ENCODE measurements at places on chromosomes 3 and 15. TPM values are rescaled to one million over a fixed set of nuclear protein-coding genes. Genes with fewer than 3 reads are reported as not detected.

- H3K4me1 ChIP-seq: peaks cover 2% of the 10 kb centered on the region
- no peak for DNase-seq
- peak overlapping the region; percentile 74 for H3K4me3 ChIP-seq
- no peak overlapping the region for H3K27ac ChIP-seq
- no peaks in the 10 kb centered on the region for H3K27me3 ChIP-seq
Observed at GRCh38 chr3:172476347-172476746, 28.1 kb upstream of the GHSR start.

GRCh38 chr3:122021811-122022401 is at the start of gene ILDR1:
Gene ILDR1, minus strand, starts transcription at chr3:122022247. Its CDS starts 170 bp downstream, at chr3:122022077.
- H3K27me3 ChIP-seq: peaks cover 11% of the 10 kb centered on the region
- H3K36me3 ChIP-seq: no peaks in the 10 kb centered on the region
- H3K27ac ChIP-seq: no peak within 1 kb of the TSS
- H3K4me3 ChIP-seq: no peak within 1 kb of the TSS

GRCh38 chr3:186511245-186511644 is 32.9 kb downstream of the CRYGS start:
- no peaks in the 10 kb centered on the region for H3K4me1 ChIP-seq
- no peak overlapping the region for H3K4me3 ChIP-seq
- no peaks in the 10 kb centered on the region for H3K36me3 ChIP-seq
- no peak overlapping the region for H3K27ac ChIP-seq
- peaks cover 26% of the 10 kb centered on the region for H3K27me3 ChIP-seq
- DNase-seq: no peak

DNA sequence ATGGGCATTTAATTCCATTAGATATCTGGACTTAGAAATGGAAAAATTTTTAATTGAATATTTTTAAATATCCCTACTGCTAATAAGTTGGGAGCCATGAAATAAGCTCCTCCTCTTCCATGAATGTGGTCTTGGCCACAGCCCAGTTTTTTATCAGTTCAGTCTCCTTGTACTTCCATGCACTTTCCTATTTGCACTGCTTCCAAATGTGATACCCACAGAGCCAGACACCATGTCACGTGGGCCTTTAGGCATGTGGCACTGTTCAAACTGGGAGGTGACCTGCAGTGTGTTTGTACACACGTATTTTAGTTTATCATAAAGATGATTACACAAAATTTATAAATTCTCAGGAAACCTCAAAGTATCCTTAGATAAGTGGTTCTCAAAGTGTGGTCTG is 80.1 kb upstream of the DGKG start:
- no peaks in the 10 kb centered on the region for H3K4me1 ChIP-seq
- H3K4me3 ChIP-seq: no peak overlapping the region
- H3K27me3 ChIP-seq: peaks cover 15% of the 10 kb centered on the region
- no peak for DNase-seq
- H3K36me3 ChIP-seq: no peaks in the 10 kb centered on the region
- no peak overlapping the region for H3K27ac ChIP-seq

DNA sequence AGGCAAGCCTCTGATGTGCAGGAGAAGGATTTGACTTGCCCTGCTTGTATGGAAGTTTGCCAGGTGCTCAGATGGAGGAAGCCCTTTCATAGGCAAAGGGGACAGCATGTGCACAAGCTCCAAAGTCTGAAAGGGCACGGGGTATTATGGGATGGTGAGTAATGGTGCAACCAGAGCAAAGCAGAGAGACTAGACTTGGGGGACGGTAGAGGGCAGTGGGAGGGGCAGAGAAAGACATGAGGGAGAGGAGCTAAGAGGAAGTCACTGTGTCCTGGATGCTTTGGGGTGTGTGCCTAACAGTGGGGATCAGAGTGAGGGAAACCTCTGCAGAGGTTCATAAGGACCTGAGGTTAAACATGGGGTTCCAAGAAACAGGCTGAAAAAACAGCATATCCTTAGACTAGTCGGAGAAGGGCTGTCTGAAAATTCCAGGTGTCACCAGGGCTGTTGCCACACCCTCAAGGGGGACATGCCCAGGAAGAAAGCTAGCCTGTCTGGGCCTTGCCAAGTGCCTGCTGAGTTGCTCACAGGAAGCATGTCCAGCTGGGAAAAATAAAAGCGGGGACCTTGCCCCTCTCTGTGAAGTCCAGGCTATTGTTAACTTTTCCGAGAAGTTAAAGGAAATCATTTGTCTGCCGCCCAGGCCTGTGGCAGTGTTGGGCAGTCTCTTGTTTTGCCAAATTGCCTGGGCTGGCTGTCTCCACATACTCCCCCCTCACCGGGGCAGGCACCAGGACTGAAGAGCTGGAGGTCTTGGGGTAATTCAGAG is 47.1 kb downstream of the HRH1 start:
- H3K27me3 ChIP-seq: no peaks in the 10 kb centered on the region
- H3K4me1 ChIP-seq: peaks cover 19% of the 10 kb centered on the region
- H3K27ac ChIP-seq: peak overlapping the region; percentile 31
- H3K36me3 ChIP-seq: peaks cover 7% of the 10 kb centered on the region
- no peak overlapping the region for H3K4me3 ChIP-seq

DNA sequence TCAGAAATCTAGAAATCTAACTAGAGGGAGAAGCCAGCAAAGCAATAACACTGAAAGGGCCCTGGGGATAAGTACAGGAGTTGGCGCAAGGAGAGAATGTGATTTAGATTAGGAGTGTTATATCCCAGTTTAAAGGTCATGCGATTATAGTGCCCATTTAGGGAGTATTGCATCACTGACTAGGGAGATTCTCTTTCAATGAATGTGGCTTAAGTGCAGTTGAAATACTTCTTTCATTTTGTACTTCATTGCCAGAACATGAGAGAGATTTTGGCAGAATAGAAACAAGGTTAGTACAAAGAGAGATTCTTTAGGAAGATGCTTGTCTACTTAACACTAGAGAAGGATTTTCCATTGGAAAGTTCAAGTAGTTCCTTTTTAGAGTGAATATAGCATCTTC is 13.9 kb downstream of the ROBO2 start:
- H3K4me3 ChIP-seq: no peak overlapping the region
- no peaks in the 10 kb centered on the region for H3K36me3 ChIP-seq
- H3K27ac ChIP-seq: no peak overlapping the region
- DNase-seq: no peak
- no peaks in the 10 kb centered on the region for H3K4me1 ChIP-seq

The CCDC39 gene
- not detected for total RNA-seq

- H3K27ac ChIP-seq: no peak overlapping the region
- no peak overlapping the region for H3K4me3 ChIP-seq
- DNase-seq: no peak
Observed at GRCh38 chr3:43298292-43298691, 12.0 kb downstream of the SNRK start.

DNA sequence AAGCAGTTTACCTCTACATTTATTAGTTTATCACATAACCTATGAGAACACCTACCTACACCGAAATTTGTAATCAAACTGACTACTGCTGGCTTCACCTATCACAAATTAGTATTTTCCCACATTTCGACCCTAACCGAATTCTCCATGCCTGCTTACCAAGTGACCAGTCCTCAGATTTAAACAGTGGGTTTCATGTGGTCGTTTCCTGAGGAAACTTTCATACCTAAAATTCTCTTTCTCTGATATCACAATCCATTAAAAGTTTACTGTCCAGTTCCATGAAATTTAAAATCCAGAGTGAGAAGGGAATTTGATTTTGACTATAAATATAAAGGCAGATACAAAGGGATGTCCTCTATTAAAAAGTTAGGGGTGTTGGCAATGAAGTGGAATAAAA is 1.9 kb downstream of the PLOD2 start:
- peaks cover 13% of the 10 kb centered on the region for H3K36me3 ChIP-seq
- peaks cover 59% of the 10 kb centered on the region for H3K4me1 ChIP-seq
- H3K27ac ChIP-seq: peak overlapping the region; percentile 96
- peak; percentile 30 for DNase-seq
- peak overlapping the region; percentile 84 for H3K4me3 ChIP-seq

DNA sequence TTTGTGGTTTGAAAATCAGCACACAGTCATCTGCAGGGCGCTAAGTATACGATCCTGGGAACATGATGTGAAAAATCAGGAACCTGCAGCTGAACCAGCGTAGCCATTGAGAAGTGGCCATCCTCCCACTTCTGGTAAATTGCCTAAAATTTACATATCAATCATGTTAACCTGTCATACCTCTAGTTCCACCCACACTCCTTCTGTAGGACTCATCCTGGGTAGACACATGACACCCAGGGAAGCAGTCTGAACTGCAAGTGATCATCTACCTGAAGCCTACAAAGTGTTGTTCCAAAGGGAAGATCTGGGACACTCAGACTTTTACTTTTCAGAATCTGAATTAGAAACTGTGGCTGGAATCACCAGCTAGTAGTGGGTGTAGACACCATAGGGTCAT is 5.5 kb upstream of the PSMD6 start:
- H3K27ac ChIP-seq: no peak overlapping the region
- no peak overlapping the region for H3K4me3 ChIP-seq
- DNase-seq: no peak
- H3K4me1 ChIP-seq: peaks cover 1% of the 10 kb centered on the region

DNA sequence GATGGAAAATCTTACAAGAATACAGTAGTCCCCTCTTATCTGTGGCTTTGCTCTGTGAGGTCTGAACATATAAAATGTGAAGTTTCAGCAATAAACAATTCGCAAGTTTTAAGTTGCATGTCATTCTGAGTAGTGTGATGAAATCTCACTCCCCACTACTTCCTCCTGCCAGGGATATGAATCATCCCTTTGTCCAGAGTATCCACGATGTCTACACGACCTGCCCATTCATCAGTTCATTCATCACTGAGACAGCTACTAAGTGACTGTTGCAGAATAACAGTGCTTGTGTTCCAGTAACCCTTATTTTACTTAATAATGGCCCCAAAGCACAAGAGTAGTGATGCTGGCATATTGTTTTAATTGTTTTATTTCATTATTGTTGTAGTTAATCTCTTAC is 489.2 kb upstream of the UBE2E2 start:
- H3K4me1 ChIP-seq: no peaks in the 10 kb centered on the region
- H3K27me3 ChIP-seq: no peaks in the 10 kb centered on the region
- H3K36me3 ChIP-seq: no peaks in the 10 kb centered on the region
- no peak overlapping the region for H3K4me3 ChIP-seq
- DNase-seq: no peak

- no peaks in the 10 kb centered on the region for H3K4me1 ChIP-seq
- no peak overlapping the region for H3K27ac ChIP-seq
- peak; percentile 47 for DNase-seq
- H3K36me3 ChIP-seq: no peaks in the 10 kb centered on the region
- H3K4me3 ChIP-seq: no peak overlapping the region
Observed at GRCh38 chr3:13135811-13136321, 62.6 kb upstream of the IQSEC1 start.

The CPLX3 gene
- not detected for total RNA-seq

GRCh38 chr3:89372456-89372855 is 265.0 kb downstream of the EPHA3 start:
- H3K36me3 ChIP-seq: no peaks in the 10 kb centered on the region
- DNase-seq: no peak
- H3K4me1 ChIP-seq: no peaks in the 10 kb centered on the region
- H3K4me3 ChIP-seq: no peak overlapping the region

DNA sequence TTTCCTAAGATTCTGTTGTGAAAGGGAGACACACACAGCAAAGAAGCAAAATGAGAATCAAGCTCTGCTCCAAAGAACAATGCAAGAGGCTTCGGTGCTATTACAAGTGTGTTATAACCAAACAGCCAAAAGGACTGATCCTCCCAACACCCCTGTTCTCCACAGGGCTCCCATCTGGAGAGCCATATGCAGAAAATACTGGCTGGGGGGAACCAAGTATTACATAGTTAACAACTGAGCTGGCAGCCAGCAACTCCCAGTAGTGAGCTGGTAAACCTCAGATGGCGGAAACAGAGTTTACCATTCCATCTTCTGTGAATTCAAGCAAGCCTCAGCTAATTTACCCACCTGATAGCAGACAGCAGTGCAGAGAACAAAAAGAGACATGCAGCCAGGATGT is 156.4 kb downstream of the NTRK3 start:
- no peak overlapping the region for H3K27ac ChIP-seq
- H3K4me3 ChIP-seq: no peak overlapping the region
- no peaks in the 10 kb centered on the region for H3K36me3 ChIP-seq
- DNase-seq: no peak
- H3K27me3 ChIP-seq: no peaks in the 10 kb centered on the region
- no peaks in the 10 kb centered on the region for H3K4me1 ChIP-seq

The SST gene
- not detected for total RNA-seq

- H3K27me3 ChIP-seq: no peaks in the 10 kb centered on the region
- H3K4me3 ChIP-seq: no peak overlapping the region
- no peaks in the 10 kb centered on the region for H3K4me1 ChIP-seq
Observed at GRCh38 chr3:64666171-64666588, 21.6 kb downstream of the ADAMTS9 start.

The TMEM158 gene
- total RNA-seq: 4.7 TPM

- no peaks in the 10 kb centered on the region for H3K36me3 ChIP-seq
- H3K4me3 ChIP-seq: no peak overlapping the region
- no peak for DNase-seq
- peaks cover 3% of the 10 kb centered on the region for H3K4me1 ChIP-seq
Observed at GRCh38 chr3:147812186-147812911, 403.2 kb downstream of the ZIC1 start.

- no peaks in the 10 kb centered on the region for H3K27me3 ChIP-seq
- peaks cover 43% of the 10 kb centered on the region for H3K36me3 ChIP-seq
- H3K27ac ChIP-seq: no peak overlapping the region
- no peak overlapping the region for H3K4me3 ChIP-seq
Observed at GRCh38 chr15:65100442-65100841, 14.6 kb downstream of the UBAP1L start.

- peak within 1 kb of the TSS; percentile 39 for H3K27ac ChIP-seq
- no peaks in the 10 kb centered on the region for H3K27me3 ChIP-seq
- DNase-seq: peak; percentile 97
- H3K36me3 ChIP-seq: no peaks in the 10 kb centered on the region
Observed at GRCh38 chr15:80695099-80695910, at the start of gene ABHD17C. Gene ABHD17C, plus strand, starts transcription at chr15:80695310. Its CDS starts 120 bp downstream, at chr15:80695430.

GRCh38 chr3:122084799-122085198 is 29.6 kb downstream of the CD86 start:
- DNase-seq: no peak
- no peak overlapping the region for H3K27ac ChIP-seq
- no peak overlapping the region for H3K4me3 ChIP-seq
- H3K27me3 ChIP-seq: no peaks in the 10 kb centered on the region

DNA sequence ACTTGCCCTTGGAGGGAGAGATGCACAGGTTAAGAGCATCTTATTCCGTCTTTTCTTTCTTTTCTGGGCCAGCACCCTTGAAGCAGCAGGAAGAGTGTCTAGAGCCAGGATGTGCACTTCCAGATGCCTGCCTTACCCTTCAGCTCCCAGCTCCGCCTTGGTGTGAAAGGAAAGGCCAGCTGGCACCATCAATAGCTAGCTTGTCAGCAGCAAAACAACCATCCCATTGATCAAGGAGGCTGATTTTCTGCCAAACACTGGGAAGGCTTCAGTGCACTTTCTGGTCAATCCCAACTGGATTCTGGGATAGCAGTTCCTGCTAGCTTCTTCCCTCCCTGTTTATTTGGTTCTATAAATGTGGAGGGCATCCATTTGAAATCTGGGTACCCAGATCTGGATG is 110.9 kb upstream of the GALNT15 start:
- H3K4me1 ChIP-seq: peaks cover 66% of the 10 kb centered on the region
- no peak overlapping the region for H3K27ac ChIP-seq
- DNase-seq: no peak
- no peaks in the 10 kb centered on the region for H3K27me3 ChIP-seq
- no peak overlapping the region for H3K4me3 ChIP-seq

The LRRIQ4 gene
- 0.29 TPM for total RNA-seq
